ENCODE measurements at places on chromosomes 1 and 21.

DNA sequence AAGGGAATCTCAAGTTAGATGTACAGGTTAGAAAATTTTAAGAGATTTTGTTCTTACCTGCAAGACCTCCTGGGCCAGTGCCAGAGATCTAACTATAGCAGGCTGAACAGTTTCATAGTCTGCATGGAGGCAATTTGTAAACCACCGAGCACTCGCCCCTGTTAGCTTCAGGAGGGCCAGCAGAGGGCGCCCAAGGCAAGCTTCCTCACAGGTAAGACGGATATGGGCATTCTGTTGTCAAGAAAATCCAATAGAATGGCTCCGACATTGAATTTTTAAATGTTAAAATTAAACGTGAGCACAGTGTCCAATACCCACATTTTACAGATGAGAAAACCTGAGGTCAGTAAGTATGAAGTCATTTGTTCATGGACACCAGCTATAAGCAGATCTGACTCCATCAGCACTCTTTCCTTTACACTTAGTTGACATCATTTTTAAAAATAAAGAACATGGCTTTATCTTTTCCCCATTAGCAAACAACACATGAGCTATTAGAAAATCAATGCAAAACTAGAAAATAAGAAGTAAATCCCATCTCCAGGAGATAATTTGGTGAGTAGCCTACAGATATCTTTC is 2.2 kb downstream of the REG4 start:
- DNase-seq: peak; percentile 60

GRCh38 chr1:25568090-25568833 is 24.9 kb downstream of the LDLRAP1 start:
- no peak for DNase-seq

DNA sequence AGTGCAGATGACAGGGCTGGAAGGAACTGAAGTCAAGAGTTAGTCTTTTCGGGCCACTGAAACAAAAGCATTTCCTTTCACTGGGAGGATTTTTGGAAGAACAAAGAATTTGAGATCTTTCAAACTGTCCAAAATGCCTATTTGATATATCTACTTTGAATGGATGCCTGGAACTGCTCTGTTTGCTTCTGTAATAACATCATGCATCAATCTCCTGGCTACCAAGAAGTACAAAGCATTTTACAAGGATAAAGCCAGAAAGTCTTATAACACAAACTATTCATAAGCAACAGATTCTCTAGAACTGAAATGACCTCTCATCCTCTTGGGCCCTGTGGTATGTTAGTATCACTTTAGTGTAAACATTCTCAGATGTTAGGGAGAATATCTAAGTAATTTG is 18.2 kb upstream of the RHOU start:
- DNase-seq: no peak

- no peak for DNase-seq
Observed at GRCh38 chr1:8438489-8438888, 120.6 kb downstream of the SLC45A1 start.

- DNase-seq: no peak
Observed at GRCh38 chr21:19684328-19684727, 1280.7 kb upstream of the TMPRSS15 start.

GRCh38 chr21:34761758-34762330 is 93.0 kb downstream of the CLIC6 start:
- no peak for DNase-seq

GRCh38 chr1:920010-920409 is 3.7 kb upstream of the SAMD11 start:
- DNase-seq: no peak

DNA sequence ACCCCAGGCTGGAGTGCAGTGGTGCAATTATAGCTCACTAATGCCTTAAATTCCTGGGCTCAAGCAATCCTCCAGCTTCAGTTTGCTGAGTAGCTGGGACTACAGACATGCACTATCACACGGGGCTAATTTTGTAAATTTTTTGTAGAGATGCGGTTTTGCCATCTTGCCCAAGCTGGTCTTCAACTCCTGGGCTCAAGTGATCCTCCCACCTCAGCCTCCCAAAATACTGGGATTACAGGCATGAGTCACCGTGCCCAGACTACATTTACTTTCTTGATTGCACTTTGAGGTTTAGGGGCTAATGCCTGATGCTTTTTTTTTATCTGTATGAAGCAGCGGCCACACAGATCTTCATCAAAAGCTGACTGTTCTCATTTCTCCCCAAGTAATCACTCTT is 124.6 kb downstream of the KIF26B start:
- DNase-seq: no peak

DNA sequence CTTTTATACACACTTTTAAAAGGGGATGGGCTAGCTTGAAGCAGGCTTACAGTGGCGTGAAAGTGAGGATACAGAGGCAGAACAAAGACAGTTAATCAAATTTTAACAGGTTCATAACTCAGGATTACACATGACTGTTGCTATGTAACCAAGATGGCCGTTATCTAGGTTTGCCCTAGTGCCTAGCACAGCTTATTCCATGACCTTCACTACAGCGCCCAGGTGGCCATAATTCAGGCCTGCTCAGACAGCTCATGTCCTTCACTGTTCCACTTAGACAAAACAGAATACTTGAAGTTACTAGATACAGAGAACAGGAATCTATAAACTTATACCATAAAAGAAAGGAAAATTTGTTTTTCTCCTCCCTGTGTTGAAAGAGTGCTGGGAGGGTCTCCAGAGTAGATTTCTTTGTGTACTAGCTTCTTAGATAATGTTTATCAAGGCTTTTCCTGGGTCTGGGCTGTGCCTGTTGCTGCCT is 6.2 kb upstream of the SPRR2F start:
- no peak for DNase-seq

- DNase-seq: no peak
Observed at GRCh38 chr1:230122366-230123279, 55.6 kb downstream of the GALNT2 start.

- DNase-seq: no peak
Observed at GRCh38 chr21:19981938-19982337, 1016.3 kb upstream of the NCAM2 start.

- DNase-seq: no peak
Observed at GRCh38 chr1:233828480-233828879, 76.0 kb upstream of the SLC35F3 start.

- DNase-seq: no peak
Observed at GRCh38 chr1:89917353-89917752, 77.6 kb upstream of the ZNF326 start.

GRCh38 chr1:225770561-225771248 is 6.9 kb upstream of the SRP9 start:
- DNase-seq: no peak

- DNase-seq: no peak
Observed at GRCh38 chr1:58412071-58412580, 134.4 kb downstream of the OMA1 start.

- DNase-seq: no peak
Observed at GRCh38 chr1:44371206-44371605, 16.1 kb upstream of the ERI3 start.

- DNase-seq: no peak
Observed at GRCh38 chr1:214792527-214793186, 189.7 kb downstream of the CENPF start.

DNA sequence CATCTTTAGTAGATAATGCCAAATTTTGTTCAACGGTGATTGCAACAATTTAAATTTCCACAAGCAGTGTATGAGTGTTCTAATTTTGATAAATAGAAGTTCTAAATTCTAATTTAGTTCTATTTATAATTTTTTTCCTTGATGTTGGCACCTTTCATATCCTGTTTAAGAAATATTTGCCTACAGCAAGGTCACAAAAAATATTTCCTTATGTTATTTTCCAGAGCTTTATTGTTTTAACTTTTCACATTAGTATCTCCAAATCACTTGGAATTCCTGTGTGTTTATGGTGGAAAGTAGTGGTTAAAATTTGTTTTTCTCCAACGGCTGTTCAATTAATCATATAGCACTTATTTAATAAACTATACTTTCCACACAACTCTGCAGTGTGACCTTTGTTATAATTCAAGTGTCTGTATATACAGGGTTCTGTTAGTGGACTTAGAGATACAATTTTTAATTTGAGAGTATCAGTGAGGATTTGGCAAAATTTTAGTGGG is 94.3 kb upstream of the CD55 start:
- no peak for DNase-seq

GRCh38 chr1:26417111-26417759 is 6.6 kb downstream of the LIN28A start:
- peak; percentile 83 for DNase-seq

GRCh38 chr21:36030581-36031189 is 29.6 kb downstream of the SETD4 start:
- no peak for DNase-seq

- DNase-seq: no peak
Observed at GRCh38 chr1:17377325-17377953, 5.4 kb downstream of the PADI6 start.

GRCh38 chr1:183780757-183781156 is 24.2 kb upstream of the RGL1 start:
- no peak for DNase-seq

DNA sequence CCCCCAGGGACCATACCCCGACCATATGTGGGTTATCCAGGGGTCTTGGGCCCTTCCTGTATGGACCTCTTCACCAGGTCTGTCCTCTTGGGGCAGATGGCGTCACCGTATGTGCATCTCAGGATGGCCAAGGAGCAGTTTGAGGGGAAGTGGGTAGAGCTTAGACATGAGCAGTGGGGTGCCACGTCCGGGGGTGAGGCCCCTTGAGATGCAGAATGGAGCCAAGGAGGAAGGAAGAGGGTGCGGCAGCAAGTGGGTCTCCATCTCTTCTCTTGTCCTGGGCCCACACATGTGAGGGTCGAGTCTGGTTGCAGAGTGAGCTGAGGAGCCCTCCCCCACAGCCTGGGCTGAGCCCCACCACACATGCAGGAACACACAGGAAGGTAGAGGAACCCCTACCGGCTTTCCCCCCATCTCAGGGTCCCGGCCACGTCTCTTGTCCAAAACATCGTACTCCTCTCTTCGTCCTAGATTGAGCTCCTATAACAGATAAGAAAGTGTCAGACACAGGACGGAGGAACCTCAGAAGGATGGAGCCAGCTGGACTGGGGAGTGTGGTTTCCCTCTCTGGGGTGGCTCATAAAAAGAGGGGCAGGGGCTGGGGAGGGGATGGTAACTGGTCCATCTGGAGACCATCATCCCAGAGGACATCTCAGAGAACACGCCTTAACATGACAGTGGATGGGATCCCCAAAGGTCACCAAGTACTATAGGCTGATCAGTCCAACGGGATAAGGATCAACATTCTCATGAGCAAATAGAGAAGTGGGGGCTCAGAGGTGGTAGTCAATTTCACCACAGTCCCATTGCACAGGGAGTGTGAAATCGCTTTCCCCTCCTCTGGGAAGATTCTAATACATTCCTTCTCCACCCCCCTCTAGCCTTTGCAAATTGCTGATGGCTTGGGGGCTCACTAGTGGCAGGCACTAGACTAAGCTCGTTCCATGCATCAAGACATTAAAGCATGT is 79.9 kb downstream of the CD247 start:
- DNase-seq: no peak

DNA sequence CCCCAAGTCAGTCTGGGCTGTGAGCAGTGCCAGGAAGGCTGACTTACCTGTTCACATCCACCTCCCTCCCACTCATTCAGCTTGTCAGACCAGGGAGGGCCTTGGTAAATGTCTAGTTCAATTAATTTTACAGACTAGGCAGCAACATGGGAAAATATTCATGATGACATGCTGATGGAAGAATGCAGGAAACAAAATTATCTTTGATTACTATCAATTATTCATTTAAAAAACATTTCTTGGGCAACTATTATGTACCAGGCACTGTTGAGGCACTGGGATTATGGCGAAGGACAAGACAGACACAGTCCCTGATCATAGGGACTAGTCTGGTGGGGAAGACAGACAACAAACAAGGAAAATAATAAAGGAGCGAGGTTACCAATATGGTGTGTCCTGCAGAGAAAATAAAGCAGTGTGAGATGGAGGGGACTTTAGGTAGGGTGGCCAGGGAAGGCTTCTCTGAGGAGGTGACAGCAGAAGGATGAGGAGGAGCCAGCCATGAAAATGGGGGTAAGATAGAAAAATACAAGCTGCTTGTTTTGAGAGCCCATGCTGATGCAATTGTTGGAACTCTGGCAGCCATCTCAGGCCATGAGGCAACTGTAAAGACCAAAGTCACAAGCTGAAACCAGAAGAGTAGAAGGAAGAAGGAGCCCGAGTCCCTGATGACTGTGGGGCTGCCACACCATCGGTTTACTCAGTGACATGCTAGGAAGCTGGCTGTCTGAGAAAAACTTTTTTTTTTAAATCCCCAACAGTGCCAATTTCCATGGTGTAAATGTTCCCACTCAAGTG is 14.0 kb downstream of the TRIM62 start:
- DNase-seq: no peak

DNA sequence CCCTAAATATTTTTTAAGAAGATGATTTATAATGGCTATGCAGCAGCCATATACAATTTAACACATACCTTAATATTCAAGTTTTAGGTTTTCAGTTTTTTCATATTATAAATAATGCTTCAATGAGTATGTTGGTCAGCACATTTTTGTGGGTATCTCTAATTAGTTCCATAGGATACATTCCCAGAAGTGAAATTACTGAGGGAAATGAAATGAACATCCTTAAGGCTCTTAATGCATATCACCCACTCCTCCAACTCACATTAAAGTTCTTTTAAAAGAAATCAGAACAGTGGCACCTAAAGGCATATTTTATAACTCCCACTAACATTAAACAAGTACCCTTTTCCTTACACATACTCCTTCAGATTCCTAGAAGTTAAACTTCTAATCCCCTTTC is 56.1 kb downstream of the EYA3 start:
- DNase-seq: no peak

- DNase-seq: no peak
Observed at GRCh38 chr1:40014812-40015594, 25.5 kb upstream of the CAP1 start.

GRCh38 chr1:39788758-39789570 is at the start of gene BMP8B:
TSS of gene BMP8B (minus strand) at chr1:39788865. CDS start at chr1:39788485, 380 bp downstream.
- DNase-seq: peak; percentile 19

DNA sequence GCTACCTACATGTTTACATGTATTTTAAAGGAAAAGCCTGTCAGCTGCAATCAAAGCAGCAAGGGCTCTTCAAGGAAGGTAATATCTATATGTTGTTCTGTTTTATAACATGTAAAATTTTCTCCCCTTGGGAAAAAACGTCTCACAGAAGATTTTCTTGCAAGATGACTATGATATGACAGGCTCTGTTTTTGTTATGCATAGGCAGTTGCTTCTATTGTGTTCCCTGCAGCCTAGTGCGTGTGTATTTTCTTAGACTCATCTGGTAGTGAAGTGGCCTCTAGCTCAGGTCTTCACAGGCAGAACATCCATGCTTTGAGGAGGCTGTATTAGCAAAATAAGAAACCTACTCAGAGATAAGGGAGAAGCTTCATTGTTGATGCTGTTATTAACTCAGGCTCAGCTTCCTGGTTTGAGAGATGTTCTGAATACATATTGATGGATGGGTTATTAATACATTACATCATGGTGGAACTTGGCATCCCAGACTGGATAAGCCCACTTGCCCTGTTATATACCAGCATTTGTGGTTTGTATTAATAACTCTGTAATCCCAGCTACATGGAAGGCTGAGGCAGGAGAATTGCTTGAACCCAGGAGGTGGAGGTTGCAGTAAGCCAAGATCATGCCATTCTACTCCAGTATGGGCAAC is 35.8 kb downstream of the LAMC1 start:
- no peak for DNase-seq

- no peak for DNase-seq
Observed at GRCh38 chr1:67489643-67490042, 59.4 kb upstream of the SERBP1 start.

Data from stimulated activated CD4-positive, alpha-beta T cell treated with anti-CD3 and anti-CD28 coated beads, Interleukin-15, amount 100 ng/mL, for 48 hours (primary cell).